Natural killer cell treated with Interleukin-12 subunit alpha and Interleukin-12 subunit beta and Interleukin-15 and Interleukin-18, amount 100 ng/mL, for 72 hours (primary cell): ENCODE measurements at places on chromosomes 6 and 20.

DNA sequence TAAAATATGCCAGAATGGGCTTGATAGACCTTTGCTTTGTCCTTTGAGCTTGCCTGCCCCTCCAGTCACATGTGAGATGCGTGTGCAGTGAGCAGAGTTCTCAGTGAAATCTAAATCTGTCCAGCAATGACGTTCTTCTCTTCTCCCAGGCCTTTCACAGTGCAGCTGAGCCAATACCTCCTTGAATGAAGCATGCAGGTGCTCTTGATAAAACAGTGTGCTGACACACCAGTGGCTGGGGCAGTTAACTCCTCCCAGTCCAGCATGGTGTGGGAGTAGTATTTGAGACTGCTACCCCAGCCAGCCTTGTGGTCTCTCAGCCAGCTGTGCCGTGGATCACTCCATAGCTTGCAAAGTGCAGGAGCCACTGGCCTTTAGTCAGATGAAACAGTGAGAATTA lies 240.5 kb downstream of the FARS2 start:
- no peak for DNase-seq

DNA sequence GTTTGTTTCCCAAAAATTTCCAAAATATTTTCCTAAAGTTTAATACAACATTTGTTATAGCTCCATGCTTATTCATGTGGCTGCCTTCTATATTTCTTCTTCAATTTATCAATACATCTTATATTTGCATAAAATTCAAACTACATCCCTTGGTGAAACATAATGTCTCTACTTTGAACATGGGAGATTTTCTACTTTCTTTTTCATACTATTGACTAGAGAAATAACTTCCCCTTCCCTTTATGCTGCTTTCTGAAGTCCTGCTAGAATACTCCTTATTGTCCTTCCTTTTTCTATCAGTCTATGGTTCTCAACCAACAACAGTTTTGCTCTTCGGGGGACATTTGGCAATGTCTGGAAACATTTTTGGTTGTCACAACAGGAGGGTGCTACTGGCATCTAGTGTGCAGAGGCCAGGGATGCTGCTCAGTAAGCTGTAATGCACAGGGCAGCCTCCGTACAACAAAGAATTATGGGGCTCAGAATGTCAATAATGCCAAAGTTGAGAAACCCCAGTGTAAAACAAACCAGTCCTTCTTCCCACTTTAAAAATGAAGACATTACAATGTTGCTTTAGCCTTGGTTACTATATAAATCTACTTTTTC lies 29.9 kb downstream of the MKKS start:
- no peak for DNase-seq

- DNase-seq = no peak
These were observed 52.8 kb upstream of the UTRN start for GRCh38 chr6:144232176-144232831.

DNA sequence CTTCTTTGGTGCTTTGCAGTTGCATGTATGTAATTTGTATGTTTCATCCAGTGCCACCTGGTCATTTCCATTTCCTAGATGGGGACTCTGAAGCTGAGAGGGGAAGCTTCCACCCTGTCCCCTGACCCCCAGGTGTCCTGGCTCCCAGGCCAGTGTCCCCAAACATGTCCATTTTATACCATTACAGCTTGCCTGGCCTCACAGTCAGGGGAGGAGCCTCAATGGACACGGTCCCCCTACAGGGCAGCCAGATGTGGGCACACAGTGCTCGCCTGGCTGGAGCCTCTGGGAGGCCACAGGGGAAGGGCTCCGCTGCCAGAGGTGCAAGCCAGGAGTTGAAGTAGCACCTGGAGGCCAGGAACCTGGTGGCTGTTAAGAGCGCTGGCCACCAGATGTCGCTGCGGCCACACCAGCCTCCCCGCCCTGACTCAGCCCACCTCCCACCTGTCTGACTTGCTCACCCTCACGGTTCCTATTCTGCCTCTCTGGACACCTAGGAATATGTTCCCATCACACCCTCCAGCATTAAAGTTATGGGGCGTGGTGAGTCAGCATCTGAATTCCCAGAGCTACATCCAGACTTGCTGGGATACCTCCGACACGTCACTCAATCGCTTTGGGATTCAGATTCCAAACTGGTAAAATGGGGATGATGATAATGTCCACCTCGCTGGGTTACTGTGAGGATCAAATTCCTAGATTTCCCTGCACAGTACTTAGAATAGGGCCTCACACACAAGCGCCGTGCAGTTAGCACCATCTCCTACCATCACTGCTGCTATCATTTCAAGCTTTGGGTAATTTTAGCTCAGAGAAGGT lies 107.4 kb downstream of the SULF2 start:
- DNase-seq = no peak

DNA sequence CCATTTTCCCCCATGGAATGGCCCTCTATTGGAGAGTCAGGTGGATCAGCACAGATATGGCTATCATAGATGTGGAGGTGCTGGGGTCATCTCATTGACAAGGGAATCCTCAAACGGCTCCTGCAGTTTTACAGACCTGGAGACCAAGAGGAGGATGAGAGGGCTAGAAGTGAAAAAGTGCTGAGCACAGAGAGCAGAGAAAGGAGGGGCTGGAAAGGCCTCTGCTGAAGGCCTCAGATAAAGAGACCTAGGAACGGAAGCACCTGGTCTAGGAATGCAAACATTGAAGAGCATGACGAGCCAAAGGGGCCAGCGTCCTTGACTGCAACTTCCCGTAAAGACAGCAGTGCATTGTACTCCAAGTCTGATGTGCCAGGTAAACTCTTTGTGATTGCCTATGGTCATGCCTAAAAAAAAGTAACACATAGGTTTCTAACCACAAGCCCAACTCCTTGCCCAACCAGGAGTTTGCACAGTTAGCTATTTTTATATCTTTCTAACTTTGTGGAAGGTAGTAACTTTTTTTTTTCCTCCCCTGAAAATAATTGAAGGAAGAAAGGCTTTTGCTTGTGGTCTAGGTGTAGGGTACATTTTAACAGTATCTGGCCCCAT lies 15.2 kb downstream of the RSPH4A start:
- DNase-seq = no peak

DNA sequence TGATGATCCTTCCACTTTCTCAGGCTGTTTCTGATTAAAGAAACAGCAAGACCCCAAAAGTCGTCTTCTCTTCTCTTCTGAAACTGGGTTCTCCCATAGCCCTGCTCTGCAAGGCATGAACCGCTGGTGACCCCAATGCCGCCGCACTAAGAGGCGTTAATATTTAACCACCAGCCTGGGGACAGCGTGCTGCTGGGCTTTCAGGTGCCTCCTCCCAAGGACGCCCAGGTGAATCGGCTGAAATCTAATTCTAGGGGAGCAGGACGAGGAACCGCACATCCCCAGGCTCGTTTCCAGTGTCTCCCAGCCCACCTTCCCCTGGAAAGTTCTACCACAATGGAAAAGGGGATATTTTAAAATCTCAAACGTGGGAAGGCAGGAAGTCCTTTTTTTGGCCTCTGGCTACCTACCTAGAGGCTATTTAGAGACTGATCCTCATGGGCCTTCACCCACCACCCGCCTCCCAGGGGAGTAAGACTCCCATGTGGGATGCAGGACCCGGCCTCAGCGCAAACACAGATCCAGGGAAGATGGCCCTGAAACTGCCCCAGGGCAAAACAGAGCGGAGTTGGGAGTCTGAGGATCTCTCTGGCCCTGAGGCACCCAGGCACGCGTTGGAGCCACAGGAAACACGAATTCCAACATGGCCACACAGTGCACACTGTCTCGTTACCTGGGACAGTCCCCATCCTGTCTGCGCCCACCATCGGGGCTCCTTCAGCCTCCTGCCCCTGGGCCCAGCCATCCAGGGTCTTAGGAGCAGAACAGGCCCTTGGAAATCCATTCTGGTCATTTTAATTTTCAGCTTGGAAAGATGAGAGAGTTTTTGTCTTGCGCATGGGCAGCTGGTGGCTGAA lies 56.2 kb downstream of the BMP7 start:
- DNase-seq = peak; percentile 15

GRCh38 chr20:34559311-34560140 lies 1.0 kb downstream of the MAP1LC3A start:
- no peak for DNase-seq

DNA sequence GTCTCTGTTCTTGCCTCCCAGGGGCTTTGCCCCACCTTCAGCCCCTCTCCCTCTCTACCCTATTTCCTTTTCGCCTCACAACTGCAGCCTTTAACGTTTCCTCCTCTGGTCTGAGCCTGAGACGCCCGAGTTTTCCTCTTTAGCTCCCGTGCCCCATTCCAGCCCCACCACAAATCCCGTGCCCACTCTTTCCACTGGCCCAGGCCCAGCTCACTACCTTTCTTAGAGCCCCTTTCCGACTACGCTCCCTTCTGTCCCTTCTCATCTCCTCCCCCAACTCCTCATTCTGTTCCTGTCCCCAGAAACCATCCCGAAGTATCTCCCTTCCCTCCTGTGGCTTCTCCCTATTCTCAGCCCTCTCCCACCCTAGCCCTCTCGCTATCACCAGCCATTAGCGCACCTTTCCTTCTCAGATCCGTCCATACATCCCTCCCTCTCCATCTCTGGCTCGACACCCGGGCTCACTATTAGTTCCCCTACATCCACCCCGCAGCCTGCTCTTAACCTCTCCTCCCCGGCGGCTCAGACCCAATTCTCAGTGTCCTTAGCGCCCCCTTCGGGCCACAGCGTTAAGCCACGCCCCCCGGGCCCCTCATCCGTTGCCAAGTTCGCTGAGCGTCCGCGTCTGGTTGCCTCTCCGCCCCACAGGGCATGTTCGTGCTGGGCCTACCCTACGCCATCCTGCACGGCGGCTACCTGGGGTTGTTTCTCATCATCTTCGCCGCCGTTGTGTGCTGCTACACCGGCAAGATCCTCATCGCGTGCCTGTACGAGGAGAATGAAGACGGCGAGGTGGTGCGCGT lies 2.7 kb downstream of the SLC32A1 start:
- DNase-seq = no peak

DNA sequence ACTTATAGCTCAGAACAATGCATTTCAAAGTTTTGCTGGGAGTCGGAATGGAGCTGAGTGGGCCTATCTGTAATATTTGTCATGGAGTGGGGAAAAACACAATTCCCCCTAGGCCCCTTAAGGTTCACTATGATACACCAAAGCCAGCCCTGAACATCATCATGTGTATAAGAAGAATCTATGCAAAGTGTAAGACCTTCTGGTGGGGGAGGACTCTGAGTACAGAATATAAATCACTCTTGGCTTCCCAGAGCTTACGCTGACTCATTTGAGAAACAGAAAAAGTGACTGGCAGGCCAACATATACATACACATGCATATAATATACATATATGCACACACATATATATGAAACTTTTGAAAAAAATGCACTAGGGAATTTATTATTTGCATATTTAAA lies 54.1 kb upstream of the UBR2 start:
- no peak for DNase-seq
